ENCODE measurements at places on chromosomes 2 and 18.

DNA sequence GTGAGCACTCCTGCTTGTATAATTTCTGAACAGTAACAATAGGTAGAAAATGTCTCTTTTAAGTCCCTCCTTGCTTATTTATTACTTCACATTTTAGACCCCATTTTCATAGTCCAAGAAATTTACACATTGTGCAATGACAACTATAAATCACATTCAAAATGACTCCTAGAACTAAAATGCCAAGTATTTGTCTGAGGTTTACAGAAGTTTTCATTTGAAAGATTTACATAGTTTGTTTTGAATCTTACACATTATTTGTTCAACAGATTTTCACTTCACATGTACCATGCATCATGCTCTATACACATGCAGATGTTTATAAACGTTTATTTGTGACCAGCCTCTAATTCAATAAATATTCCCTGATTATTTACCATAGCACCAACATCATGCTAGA, 15.7 kb upstream of the TRIB2 start:
- DNase-seq, result no peak

GRCh38 chr18:54932472-54932871, 26.8 kb downstream of the CCDC68 start:
- no peak for DNase-seq

GRCh38 chr18:58045242-58046092, 1.4 kb downstream of the NEDD4L start:
- peak; percentile 9 for DNase-seq

- peak; percentile 65 for DNase-seq
Observed at GRCh38 chr2:74708883-74709282, 54.8 kb downstream of the SEMA4F start.
